AG10803 (cell line): ENCODE measurements at places on chromosomes 11 and 22.

GRCh38 chr11:8338138-8338537 lies 74.5 kb upstream of the LMO1 start:
- DNase-seq: peak; percentile 17

DNA sequence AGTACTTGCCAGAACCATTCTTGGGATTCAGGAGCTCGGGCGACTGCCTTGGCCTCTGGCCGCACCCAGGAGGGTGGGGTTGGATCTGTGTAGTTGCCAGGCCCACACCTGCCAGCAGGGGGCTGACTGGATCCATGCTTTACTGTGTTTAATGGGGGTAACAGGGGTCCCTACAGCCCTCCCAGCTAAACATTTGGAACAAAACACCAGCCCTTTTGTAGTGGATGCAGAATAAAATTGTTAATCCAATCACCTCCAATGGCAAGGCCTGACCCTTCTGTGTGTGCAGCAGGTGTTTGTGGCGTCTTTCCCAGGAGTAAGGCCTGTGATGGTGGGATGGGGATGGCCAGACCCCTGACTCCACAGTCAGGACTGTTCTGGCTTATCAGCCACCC lies 22.5 kb downstream of the SUN2 start:
- no peak for DNase-seq

- DNase-seq: no peak
Measured at GRCh38 chr11:134332189-134332631, 422 bp downstream of the GLB1L2 start.

- DNase-seq: peak; percentile 15
Measured at GRCh38 chr11:6333095-6333494, 12.8 kb upstream of the CAVIN3 start.

DNA sequence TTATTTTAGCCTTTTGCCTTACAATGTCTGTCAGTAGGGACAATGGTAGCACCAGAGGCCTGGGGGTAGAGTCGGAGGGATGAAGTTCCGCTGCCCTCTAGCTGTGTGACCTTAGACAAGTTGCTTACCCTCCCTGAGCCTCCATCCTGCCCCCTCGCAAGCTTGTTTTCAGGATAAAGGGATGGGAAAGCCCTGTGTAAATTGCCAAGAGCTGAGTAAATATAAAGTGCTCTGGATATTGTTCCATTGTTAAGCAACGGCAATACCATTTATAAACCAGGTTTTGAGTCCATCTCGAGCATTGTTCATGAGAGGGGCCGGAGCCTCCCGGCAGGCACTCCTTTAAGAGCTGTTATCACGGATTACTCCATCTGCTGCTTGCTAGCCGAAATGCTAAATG lies 72.9 kb downstream of the ZBTB16 start:
- no peak for DNase-seq

DNA sequence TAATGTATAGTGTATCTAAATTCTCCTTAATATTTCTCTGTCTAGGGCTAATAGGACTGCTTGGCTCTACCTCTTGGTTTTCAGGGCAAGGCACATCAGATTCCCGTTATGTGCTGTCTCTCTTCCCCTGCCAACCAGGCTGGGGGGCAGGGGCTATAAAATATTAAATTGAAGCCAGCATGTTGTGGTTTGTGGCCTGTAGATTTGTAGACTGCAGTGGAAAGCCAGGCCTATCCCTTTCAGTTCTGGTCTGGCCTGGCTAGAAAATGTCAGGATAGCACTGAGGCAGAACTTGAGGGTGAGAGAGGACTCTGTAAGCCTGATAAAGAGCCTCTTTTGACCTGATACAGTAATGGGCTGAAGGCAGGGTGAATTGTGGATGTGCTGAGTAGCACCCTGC lies 14.4 kb upstream of the GRK2 start:
- peak; percentile 58 for DNase-seq

DNA sequence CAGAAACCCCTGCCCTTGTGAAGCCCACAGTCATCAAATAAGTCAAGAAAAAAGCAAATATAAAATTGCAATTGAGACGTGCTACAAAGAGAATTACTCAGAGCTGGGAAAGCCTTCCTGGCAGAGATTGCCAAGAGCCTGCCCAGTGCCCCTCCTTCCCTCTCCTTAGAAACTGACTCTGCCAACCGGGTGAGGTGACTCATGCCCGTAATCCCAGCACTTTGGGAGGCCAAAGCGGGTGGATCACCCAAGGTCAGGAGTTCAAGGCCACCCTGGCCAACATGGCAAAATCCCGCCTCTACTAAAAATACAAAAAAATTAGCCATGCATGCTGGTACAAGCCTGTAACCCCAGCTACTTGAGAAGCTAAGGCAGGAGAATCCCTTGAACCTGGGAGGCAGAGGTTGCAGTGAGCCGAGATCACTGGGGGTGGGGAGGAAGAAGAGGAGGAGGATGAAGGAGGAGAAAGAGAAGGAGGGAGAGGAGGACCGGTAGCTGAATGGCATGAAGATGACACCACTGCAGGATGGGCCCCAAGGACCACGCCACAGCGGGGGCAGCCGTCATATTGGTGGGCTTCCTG lies 76.1 kb upstream of the RTL6 start:
- DNase-seq: peak; percentile 88

GRCh38 chr11:15816260-15816871 lies 540.0 kb downstream of the SOX6 start:
- peak; percentile 70 for DNase-seq

DNA sequence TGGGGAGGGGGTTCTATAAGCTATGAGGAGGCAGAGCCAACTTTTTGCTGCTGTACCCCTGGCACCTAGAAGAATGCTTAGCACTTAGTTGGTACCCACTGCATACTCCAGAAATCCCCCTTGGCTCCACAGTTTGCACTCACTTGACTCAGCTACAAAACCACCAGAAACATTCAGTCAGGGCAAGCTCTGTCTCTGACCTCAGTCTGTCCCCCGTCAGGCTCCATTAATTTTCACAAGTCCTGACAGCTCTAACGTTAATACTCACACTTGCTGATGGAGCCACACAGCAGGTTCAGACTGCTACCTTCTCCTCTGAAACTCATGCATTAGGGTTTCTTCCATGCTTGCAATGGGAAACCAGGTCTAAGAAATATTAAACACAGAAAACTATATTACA lies 81.7 kb downstream of the MPPED2 start:
- no peak for DNase-seq

GRCh38 chr11:18492888-18493287 lies 33.9 kb downstream of the TSG101 start:
- DNase-seq: no peak

- no peak for DNase-seq
Measured at GRCh38 chr11:133905677-133906156, 51.1 kb downstream of the IGSF9B start.

DNA sequence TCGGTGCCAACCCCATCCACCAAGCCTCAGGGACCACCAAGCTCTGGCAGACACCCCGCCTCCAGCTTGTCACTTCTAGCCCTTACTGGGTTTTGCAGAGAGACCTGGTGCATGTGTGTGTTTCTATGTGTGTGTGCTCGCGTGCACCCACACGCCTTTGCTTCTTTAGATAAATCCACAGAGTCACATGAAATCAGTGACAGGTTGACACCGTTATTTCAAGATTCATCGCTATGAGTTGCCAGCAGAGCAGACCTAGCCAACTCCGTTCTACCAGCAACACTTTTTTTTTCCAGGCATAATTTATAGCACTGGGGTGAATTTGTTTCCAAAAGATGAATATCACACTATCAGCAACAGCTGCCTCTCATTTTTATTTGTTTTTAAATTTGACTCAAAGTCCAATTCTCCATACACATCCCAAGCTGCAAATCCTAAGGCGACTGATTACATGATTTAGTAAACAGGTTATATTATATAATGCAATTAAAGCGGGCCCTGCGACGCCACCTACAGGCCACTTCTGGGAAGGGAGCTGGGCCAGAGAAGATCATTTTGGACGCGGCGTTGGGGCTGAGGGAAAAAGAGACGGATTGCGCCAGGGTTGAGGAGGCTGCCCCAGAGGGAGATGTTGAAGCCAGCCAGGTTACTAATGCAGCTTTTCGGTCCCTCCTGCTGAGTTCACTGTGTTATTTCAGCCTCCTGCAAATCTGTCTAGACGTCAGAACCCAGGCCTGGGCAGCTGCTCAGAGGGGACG lies 150.5 kb downstream of the FEZ1 start:
- DNase-seq: peak; percentile 66

DNA sequence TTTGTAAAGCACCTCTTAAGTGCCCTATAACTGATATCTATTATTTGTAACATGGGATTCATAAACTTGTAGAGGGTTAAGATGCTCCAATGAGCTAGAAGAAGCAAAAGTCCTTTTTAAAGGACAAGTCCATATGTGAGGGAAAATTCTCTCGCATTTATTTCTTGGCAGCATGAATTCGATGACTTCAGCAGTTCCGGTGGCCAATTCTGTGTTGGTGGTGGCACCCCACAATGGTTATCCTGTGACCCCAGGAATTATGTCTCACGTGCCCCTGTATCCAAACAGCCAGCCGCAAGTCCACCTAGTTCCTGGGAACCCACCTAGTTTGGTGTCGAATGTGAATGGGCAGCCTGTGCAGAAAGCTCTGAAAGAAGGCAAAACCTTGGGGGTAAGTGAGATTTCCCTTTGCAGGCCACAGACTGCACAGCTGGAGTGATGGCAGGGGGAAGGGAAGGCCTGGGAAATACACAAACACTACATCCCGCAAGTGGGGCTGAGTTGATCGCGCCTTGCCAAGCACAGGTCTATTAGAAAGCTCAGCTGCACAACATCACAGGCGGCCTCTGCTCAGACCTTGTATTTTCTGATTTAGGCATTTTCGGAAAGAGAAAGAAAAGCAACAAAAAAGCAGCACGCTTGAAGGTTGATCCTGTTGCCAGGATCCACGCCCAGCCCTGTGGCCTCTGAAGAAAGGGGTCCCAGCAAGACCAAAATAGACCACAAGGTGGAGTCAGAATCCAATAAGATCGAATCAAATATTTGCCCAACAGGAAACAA lies 1.5 kb downstream of the MS4A8 start:
- no peak for DNase-seq

DNA sequence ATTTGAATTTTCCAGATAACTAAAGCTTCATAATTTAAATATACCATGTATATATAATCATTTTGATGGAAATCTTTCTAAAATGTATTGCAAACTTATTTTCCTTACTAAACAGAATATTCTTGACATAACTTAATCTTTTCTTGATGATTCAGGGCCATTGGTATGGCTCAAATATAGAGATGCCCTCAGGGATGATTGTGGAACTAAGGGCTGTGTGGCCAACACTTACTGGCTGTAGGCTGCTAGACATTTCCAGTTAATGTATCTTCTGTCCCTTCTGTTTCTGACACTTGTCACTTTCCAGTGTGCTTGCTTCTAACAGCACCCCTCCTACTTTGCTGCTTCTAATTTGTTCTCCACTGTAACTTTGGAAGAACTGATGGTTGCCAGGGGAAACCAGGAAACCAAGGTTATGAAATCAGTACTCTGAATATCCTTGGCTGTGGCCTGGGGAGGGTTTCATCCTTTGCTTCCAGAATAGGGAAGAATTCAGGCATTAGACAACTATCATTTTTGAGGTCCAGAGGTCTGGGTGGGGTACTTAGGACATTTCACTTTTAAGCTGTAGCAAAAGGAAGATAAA lies 697.2 kb downstream of the ETS1 start:
- DNase-seq: peak; percentile 36

DNA sequence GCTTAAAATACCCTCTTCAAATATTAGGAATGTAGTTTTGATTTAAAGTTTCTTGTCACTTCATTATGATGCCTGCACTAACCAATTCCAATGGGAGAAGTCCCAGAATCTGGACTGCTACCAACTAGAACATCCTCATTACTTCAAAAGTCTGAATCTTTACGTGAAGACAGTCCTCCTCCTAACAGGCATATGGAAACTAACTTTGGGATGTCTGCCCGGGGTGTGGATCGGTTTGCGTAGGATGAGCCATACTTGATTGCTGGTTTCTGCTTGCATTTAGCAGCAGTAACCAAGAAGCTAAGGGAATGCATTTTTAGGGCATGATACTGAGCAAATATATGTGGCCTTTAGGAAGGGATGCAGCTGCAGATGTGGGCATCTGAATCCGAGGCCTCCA lies 177.1 kb downstream of the LRRC4C start:
- no peak for DNase-seq
